Fibroblast of pulmonary artery (primary cell): ENCODE measurements at places on chromosomes 1 and 21.

GRCh38 chr1:156115514-156116374 lies 1.2 kb downstream of the LMNA start:
- DNase-seq, result peak; percentile 85

- DNase-seq, result peak; percentile 4
These were observed 36.4 kb upstream of the HHAT start for GRCh38 chr1:210292231-210292871.

GRCh38 chr1:229209816-229210215 lies 61.1 kb upstream of the RAB4A start:
- peak; percentile 99 for DNase-seq

GRCh38 chr1:77227381-77227780 lies 8.2 kb upstream of the PIGK start:
- no peak for DNase-seq

- peak; percentile 87 for DNase-seq
These were observed 20.4 kb upstream of the GNG12 start for GRCh38 chr1:67853704-67854103.

DNA sequence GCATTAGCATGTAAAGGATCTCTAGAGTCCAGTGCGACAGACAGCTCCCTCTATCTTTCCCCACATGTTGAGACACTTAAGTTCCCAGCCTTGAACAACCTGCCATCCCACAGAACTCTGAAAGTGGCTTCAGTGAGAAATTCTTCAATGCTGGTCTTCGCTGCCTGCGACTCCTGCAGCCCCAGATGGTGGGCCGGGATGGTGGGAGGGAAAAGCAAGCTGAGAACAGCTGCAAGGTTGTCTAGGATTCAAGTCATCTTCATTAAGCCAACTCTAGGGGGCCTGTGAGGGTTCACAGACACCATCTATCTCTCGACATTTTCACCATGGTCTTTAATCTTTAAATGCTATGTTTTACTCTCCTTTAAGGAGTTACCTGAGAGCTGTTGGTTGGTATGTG lies 185.5 kb upstream of the C1orf174 start:
- no peak for DNase-seq

GRCh38 chr1:185213091-185213490 lies 56.1 kb downstream of the SWT1 start:
- DNase-seq, result no peak

GRCh38 chr1:1371746-1372711 lies 3.0 kb downstream of the AURKAIP1 start:
- DNase-seq, result no peak

GRCh38 chr21:37176716-37177115 lies 90.4 kb downstream of the VPS26C start:
- no peak for DNase-seq

- no peak for DNase-seq
These were observed 88.8 kb upstream of the TTC34 start for GRCh38 chr1:2890221-2890850.

GRCh38 chr1:59699227-59699847 lies 115.4 kb upstream of the HOOK1 start:
- DNase-seq, result peak; percentile 76
